ENCODE measurements at places on chromosomes 2 and 18. TPM values are rescaled to one million over a fixed set of nuclear protein-coding genes. Genes with fewer than 3 reads are reported as not detected.

HOXD8 gene
- not detected for total RNA-seq

HK2 gene
- total RNA-seq, result 13.8 TPM

GRCh38 chr2:74417763-74418162, 3.7 kb downstream of the C2orf81 start:
- H3K27ac ChIP-seq, result no peak overlapping the region
- H3K27me3 ChIP-seq, result peaks cover 4% of the 10 kb centered on the region
- no peaks in the 10 kb centered on the region for H3K36me3 ChIP-seq
- peaks cover 8% of the 10 kb centered on the region for H3K4me1 ChIP-seq

DNA sequence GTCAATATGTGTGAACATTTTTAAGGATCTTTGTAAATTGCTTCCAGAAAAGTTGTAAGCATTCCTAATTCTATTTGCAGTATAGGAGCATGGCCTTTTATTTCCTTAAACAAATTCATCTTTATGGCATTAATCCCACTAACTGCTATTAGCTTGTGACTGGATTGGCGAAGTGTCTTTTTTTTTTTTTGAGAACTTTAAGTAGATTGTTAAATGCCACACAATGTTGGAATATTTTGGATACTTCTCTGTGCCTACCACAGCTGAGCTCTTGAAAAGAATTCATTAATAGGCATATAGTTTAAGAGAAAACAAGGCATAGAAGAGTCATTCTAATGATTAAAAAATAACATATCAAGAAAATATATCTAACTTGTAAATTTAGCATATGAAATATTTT, 129.7 kb downstream of the LAMA3 start:
- no peak overlapping the region for H3K27ac ChIP-seq
- H3K4me1 ChIP-seq, result no peaks in the 10 kb centered on the region
- H3K4me3 ChIP-seq, result no peak overlapping the region

GRCh38 chr18:40738321-40738880, 1216.6 kb upstream of the PIK3C3 start:
- no peak overlapping the region for H3K4me3 ChIP-seq
- H3K27ac ChIP-seq, result no peak overlapping the region
- H3K27me3 ChIP-seq, result no peaks in the 10 kb centered on the region
- DNase-seq, result no peak
- H3K4me1 ChIP-seq, result no peaks in the 10 kb centered on the region

DNA sequence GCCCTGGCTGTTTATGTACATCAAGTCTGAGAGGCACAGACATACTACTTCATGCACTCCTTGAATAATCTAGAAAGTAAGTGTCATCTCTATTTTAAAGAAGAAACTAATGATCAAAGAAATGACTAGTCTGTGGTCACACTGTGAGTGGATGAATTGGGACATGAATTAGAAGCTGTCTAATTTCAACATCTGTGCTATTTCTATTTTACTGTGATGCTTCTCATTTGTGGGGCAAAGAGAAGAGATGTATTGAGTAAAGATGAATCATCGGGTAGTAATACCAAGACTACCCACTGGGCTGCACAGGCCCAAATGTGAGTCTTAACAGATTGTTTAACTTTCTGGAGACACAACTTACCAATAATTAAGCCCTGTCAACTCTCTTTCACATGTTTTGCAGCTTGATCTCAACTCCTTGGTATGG, 42.4 kb upstream of the MTIF2 start:
- no peaks in the 10 kb centered on the region for H3K27me3 ChIP-seq
- peaks cover 39% of the 10 kb centered on the region for H3K36me3 ChIP-seq
- no peak overlapping the region for H3K4me3 ChIP-seq
- no peak for DNase-seq

DNA sequence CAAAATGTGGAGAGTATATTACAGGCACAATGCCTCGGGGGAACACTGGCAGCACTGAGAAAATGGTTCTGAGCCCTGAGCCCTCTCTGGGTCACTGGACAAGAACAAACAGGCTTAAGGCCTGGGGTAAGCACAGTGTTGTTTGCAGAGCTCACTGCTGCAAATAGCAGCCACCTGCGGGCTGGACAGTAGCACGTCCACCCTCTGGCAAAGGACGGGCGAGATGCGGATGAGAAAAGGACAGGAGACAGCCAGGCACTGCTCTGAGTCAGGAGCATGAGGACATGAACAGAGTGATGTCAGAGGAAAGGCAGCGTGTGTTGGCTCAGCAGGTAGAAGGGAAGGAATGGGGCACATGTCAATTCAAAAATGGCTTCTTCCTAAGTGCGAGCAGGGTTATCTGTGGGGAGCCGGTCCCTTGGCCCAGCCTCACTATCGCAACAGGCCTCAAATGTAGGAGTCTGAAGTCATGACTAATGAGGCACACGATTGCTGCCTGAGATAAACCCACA, 25.9 kb upstream of the NEB start:
- H3K27ac ChIP-seq, result no peak overlapping the region
- H3K36me3 ChIP-seq, result peaks cover 4% of the 10 kb centered on the region
- no peaks in the 10 kb centered on the region for H3K27me3 ChIP-seq
- no peak overlapping the region for H3K4me3 ChIP-seq
- peaks cover 1% of the 10 kb centered on the region for H3K4me1 ChIP-seq
- DNase-seq, result no peak

- H3K4me1 ChIP-seq, result peaks cover 6% of the 10 kb centered on the region
- H3K27ac ChIP-seq, result no peak overlapping the region
- H3K4me3 ChIP-seq, result no peak overlapping the region
- peaks cover 5% of the 10 kb centered on the region for H3K36me3 ChIP-seq
- no peak for DNase-seq
Measured at GRCh38 chr2:32770360-32770759, 142.5 kb downstream of the TTC27 start.

DNA sequence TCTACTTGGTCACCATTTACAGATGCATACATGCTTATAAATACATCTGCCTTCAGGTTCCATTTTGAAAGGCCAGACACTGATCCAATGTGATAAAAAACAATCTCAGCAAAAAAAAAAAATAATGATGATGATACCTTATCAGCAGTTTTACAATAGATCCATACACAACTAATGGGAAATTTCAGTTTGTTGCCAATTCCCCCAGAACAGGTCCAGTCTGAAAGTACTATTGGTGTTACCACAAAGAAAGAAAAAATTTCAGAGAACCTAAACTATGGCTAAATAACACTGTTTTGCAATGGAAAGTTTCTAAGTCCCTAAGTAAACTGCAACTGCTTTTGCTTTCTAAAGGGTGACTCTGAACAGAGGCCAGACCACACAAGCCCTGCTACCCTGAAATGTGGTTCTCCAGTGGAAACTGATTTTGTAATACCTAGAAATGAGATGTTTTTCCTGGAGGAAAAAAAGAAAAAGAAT, 54.1 kb downstream of the LPIN2 start:
- H3K4me1 ChIP-seq, result peaks cover 45% of the 10 kb centered on the region
- H3K27me3 ChIP-seq, result no peaks in the 10 kb centered on the region
- H3K36me3 ChIP-seq, result peaks cover 22% of the 10 kb centered on the region
- DNase-seq, result no peak
- no peak overlapping the region for H3K4me3 ChIP-seq

DNA sequence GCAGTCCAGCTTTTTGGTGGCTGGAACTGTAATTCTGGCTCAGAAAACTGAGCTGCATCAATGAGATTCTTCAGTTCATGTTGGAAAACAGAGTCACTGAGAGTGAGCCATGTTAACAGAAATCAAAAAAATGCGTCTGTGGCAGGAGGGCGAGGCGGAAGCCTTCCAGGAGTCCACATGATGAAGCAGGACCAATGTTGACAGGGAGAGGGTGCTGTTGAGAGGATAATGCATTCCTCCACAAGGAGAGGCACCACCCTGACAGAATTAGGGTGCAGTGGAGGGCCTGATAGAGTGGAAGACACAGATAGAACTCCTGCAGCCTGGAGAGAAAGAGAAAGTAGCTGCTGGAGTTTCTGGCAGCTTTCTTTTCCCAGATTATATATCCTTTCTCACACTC, 111.5 kb downstream of the MGAT5 start:
- no peak overlapping the region for H3K4me3 ChIP-seq
- no peaks in the 10 kb centered on the region for H3K27me3 ChIP-seq
- no peak for DNase-seq
- no peak overlapping the region for H3K27ac ChIP-seq
- no peaks in the 10 kb centered on the region for H3K36me3 ChIP-seq

POU3F3 gene
- total RNA-seq, result 35.5 TPM

- H3K36me3 ChIP-seq, result no peaks in the 10 kb centered on the region
- H3K27me3 ChIP-seq, result no peaks in the 10 kb centered on the region
- H3K27ac ChIP-seq, result no peak overlapping the region
Measured at GRCh38 chr2:118294063-118294462, 205.8 kb downstream of the INSIG2 start.

DNA sequence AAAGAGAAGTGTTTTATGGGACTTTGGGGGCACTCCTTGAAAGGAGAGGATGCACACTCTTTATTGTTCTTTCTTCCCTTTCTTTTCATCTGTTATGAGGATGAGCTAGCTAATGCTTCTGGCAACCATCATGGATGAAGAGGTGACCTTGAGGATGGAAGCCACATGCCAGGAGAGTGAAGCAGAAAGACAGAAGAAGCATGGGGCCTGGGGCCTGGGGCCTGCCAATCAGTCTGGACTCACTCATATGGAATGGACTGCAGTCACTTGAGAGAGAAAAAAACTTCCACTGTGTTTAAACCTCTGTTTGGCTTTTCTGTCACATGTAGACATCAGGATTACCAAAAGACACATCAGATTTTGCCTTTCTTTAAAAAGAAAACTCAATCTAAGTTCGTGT, 35.8 kb upstream of the ZFP36L2 start:
- no peaks in the 10 kb centered on the region for H3K27me3 ChIP-seq
- no peak for DNase-seq
- H3K36me3 ChIP-seq, result peaks cover 7% of the 10 kb centered on the region
- no peak overlapping the region for H3K4me3 ChIP-seq

GRCh38 chr2:37581433-37581832, 90.0 kb downstream of the CDC42EP3 start:
- no peak overlapping the region for H3K4me3 ChIP-seq
- no peak for DNase-seq
- peaks cover 44% of the 10 kb centered on the region for H3K4me1 ChIP-seq
- peaks cover 4% of the 10 kb centered on the region for H3K36me3 ChIP-seq
- H3K27me3 ChIP-seq, result no peaks in the 10 kb centered on the region

DNA sequence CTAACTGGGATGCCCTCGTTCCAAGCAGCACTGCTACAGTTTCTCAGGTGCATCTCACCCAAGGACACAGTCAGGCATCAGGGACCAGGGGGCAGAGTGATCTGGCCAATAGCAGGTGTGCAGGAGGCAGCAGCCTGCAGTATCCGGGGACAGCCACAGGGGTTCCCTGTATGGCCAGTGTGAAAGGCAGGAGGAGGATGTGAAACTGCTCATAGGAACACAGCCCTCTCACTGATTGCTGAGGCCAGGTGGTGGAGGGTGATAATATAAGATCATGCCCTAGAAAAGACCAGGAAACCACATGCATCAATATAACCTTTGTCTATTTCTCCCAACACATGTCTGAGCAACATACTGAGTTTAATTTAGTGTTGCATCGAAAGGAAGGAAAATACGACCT, 112.7 kb upstream of the TACR1 start:
- no peaks in the 10 kb centered on the region for H3K27me3 ChIP-seq
- no peaks in the 10 kb centered on the region for H3K36me3 ChIP-seq
- no peak overlapping the region for H3K27ac ChIP-seq
- no peak for DNase-seq

GRCh38 chr2:197241596-197241995, 69.0 kb downstream of the ANKRD44 start:
- H3K36me3 ChIP-seq, result peaks cover 4% of the 10 kb centered on the region
- no peak overlapping the region for H3K27ac ChIP-seq
- H3K27me3 ChIP-seq, result no peaks in the 10 kb centered on the region
- H3K4me1 ChIP-seq, result peaks cover 2% of the 10 kb centered on the region

- no peaks in the 10 kb centered on the region for H3K36me3 ChIP-seq
- H3K27me3 ChIP-seq, result no peaks in the 10 kb centered on the region
- H3K4me3 ChIP-seq, result no peak overlapping the region
- no peak for DNase-seq
- H3K27ac ChIP-seq, result no peak overlapping the region
- peaks cover 30% of the 10 kb centered on the region for H3K4me1 ChIP-seq
Measured at GRCh38 chr2:218294430-218295022, 2.2 kb upstream of the TMBIM1 start.

DNA sequence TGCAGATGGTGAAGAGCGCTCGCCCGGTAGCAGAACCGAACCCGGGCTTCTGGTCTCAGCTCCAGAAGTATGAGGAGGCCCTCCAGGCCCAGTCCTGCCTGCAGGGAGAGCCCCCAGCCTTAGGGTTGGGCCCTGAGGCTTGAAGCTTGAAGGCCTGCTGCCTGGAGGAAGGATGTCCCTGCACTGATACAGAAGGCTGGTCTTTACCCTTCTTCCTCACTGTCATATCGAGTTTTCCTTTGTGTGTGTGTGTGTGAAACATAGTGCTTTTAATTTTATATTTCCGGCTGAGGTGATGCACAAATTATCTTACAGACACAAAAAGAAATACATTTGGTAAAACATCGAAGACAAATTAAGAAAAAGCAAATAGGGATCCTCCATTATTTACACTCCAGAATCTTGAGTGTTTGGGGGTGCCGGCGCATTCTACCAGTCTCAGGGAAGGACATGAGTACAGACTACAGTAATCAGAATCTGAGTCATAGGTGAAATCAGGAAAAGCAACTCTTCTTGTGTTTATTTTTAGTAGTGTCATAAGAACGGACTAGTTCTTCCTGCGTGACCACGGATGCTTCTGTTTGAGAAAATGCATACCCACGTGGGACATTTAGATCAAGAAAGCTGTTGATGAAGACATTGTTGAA, 1.3 kb downstream of the DUSP28 start:
- DNase-seq, result no peak
- H3K4me1 ChIP-seq, result peaks cover 45% of the 10 kb centered on the region
- H3K36me3 ChIP-seq, result no peaks in the 10 kb centered on the region
- H3K27me3 ChIP-seq, result no peaks in the 10 kb centered on the region
- peak overlapping the region; percentile 89 for H3K27ac ChIP-seq

DNA sequence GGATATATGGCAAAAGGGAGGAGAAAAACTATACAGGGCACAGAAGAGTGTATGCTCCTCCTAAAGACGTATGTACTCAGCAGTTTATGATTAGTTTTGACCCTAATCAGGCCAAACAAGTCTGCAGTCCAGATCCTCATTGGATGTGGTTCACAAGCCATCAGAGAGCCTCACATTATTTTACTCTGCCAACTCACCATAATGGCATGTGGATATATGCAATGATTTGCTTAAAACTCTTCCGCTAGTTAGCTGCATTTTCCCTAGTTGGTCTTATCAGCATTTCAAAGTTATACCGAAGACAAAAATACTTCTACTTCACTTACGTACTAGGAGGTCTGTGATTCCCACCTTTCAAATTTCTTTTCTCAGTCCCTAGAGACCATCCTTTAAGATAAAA, 198.4 kb downstream of the CMPK2 start:
- H3K4me1 ChIP-seq, result no peaks in the 10 kb centered on the region
- no peaks in the 10 kb centered on the region for H3K27me3 ChIP-seq
- no peaks in the 10 kb centered on the region for H3K36me3 ChIP-seq

DNA sequence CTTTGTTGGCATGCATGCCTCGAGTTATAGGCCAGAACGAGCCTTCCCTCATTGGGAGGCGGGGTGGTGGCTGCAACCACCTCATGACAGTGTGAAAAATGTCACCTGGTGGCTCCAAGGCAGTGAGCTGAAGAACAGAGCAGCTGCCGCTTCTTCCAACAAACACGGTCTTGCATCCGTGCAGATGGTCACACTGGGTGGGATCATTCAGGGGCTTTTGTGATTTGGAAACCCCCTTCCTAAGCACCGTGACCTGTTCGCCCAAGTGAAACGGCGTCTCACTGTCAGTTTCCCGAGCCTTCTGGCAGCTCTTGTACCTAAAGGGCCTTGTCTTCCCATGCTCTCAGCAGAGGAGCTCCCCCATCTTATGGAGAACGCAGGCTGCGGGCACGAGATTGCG, 159.7 kb downstream of the NAPG start:
- H3K4me1 ChIP-seq, result peaks cover 30% of the 10 kb centered on the region
- no peaks in the 10 kb centered on the region for H3K27me3 ChIP-seq
- no peak overlapping the region for H3K27ac ChIP-seq
- no peak overlapping the region for H3K4me3 ChIP-seq
- H3K36me3 ChIP-seq, result peaks cover 63% of the 10 kb centered on the region
- peak; percentile 72 for DNase-seq

All from osteocyte (in vitro differentiated cells).